ENCODE measurements at places on chromosomes 5 and 9. TPM values are rescaled to one million over a fixed set of nuclear protein-coding genes. Genes with fewer than 3 reads are reported as not detected.

DNA sequence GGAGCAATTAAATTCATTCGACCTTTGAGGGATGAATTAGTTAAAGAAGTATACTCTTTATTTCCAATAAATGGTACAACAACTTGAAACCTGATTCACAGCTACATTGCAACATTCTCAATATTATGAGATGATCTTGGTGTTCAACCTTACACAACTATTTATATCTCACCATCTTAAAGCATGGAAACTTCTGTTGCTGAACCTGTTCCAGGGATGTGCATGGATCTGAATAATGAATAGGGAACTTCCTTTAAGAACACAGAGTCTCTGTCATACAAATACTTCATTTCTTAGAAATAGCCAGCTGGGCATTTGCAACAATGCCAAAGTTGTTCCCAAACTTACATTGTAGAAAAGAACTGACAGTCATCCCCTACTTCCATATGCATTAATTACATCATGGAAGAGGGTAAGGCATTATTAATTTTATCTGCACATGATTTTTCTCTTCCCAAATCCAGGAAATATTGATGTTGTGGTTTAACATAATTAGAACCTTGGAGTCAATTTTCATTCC is 39.8 kb upstream of the CCDC112 start:
- H3K4me3 ChIP-seq, result no peak overlapping the region
- no peaks in the 10 kb centered on the region for H3K27me3 ChIP-seq
- H3K4me1 ChIP-seq, result no peaks in the 10 kb centered on the region
- no peaks in the 10 kb centered on the region for H3K36me3 ChIP-seq
- DNase-seq, result no peak
- no peak overlapping the region for H3K27ac ChIP-seq

- no peak overlapping the region for H3K4me3 ChIP-seq
- H3K27ac ChIP-seq, result no peak overlapping the region
- no peaks in the 10 kb centered on the region for H3K4me1 ChIP-seq
- H3K36me3 ChIP-seq, result no peaks in the 10 kb centered on the region
- H3K27me3 ChIP-seq, result no peaks in the 10 kb centered on the region
Observed at GRCh38 chr9:19967888-19968459, 179.1 kb upstream of the SLC24A2 start.

GRCh38 chr5:103461243-103461642 is 101.3 kb downstream of the NUDT12 start:
- H3K4me3 ChIP-seq, result no peak overlapping the region
- peaks cover 16% of the 10 kb centered on the region for H3K4me1 ChIP-seq
- 0 out of 2 replicates have a peak overlapping the region, but pooled peaks have one; percentile 27 for H3K27ac ChIP-seq
- DNase-seq, result peak; percentile 22
- no peaks in the 10 kb centered on the region for H3K36me3 ChIP-seq
- H3K27me3 ChIP-seq, result no peaks in the 10 kb centered on the region

DNA sequence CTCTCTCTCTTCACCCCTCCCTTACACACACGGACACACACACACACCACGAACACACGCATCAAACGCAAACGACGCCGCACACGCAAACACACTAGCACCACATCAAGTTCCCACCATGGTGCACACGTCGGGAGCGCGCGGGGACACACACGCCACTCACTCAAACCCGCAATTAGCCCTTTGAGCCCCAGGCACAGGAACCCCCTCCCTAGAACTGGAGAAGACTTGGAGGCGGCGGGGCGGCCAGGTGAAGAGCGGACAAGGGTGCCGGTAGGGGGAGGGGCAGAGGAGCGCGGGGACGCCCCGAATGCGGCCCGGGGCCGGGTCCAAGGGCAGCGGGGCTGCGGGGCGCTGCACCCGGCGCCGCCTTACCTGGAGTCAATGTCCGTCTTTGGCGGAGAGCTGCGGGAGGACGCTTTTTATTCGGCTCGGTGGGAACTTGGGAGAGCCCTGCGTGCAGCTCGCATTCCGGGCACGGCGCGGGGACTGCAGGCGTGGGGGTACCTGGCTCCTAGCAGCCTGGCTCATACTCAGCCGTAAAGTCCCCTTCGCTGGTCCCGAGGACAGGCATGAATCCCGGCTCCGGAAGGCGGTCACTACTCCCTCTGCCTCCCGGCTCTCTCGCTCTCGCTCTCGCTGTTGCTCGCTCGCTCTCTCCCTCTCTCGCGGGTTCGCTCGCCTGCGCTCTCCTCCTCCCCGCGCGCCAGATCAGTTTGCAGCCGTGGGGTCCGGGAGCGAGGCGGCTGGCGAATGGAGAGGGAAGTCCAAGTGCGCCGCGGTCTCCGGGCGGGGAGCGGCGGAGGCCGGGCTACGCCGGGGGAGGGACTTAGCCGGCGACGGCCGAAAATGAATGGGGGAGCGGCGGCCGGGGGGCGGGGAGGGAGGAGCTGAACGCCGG is at the start of gene BRINP1:
TSS of gene BRINP1 (minus strand) at position 755 of the 901 bp plus-strand sequence. CDS start 56,080 bp downstream, outside the sequence.
- no peaks in the 10 kb centered on the region for H3K36me3 ChIP-seq
- no peaks in the 10 kb centered on the region for H3K4me1 ChIP-seq
- H3K4me3 ChIP-seq, result no peak within 1 kb of the TSS
- H3K27ac ChIP-seq, result no peak within 1 kb of the TSS
- no peak for DNase-seq
- H3K27me3 ChIP-seq, result no peaks in the 10 kb centered on the region

DNA sequence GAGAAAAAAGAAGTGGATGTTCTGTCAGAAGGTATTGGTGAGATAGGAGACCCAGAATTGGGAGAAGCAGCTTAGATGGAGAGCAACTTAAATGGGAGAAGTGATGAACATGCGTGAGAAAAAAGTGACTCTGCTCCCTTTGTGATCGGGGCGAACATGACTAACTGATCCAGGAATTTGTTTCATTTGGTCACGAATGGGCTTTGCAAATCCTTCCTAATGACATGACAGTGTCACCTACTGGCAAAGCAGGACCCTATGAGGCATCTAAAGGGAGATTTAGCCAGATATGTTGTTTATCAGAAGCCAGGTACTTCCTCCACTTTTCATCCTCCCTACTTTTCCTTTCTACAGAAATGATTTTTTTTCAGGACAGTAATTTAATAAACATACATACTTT is 787.4 kb upstream of the RGMB start:
- no peak overlapping the region for H3K27ac ChIP-seq
- H3K27me3 ChIP-seq, result no peaks in the 10 kb centered on the region
- H3K4me3 ChIP-seq, result no peak overlapping the region

DNA sequence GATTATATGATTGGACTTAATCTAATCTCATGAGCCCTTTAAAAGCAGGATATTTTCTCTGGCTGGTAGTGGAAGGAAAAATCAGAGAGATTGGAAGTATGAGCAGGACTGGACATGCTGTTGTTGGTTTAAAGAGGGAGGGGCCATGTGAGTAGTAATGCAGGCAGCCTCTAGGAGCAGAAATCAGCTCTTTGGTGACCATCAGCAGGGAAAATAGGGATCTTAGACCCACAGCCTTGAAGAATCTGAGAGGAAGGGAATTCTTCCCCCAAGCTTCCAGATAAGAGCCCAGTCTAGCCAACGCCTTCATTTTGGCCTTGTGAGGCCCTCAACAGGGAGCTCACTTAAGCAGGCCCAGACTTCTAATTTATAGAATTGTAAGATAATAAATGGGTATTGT is 9.5 kb downstream of the SH3GL2 start:
- H3K27ac ChIP-seq, result no peak overlapping the region
- DNase-seq, result no peak
- no peak overlapping the region for H3K4me3 ChIP-seq
- no peaks in the 10 kb centered on the region for H3K4me1 ChIP-seq
- H3K27me3 ChIP-seq, result peaks cover 28% of the 10 kb centered on the region
- H3K36me3 ChIP-seq, result no peaks in the 10 kb centered on the region

DNA sequence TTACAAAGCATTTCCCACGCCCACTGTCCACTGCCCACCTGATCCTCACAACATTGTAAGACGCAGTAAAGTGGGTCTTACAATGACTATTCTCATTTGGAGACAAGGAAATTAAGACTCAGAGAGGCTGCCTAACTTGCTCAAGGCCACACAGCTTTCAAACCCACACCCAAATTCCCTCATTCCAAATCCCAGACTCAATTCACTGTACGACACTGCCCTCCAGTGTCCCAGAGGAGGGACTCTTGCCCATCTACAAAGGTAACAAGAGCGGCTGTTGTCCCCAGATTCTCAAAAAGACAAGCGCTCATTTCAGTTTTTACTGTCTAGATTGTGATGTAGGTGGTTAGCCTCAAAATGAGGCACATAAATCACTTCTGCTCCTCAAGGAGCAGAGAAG is 184.6 kb downstream of the ACTL7B start:
- H3K36me3 ChIP-seq, result no peaks in the 10 kb centered on the region
- H3K4me1 ChIP-seq, result peaks cover 10% of the 10 kb centered on the region
- no peak overlapping the region for H3K4me3 ChIP-seq
- no peak overlapping the region for H3K27ac ChIP-seq

DNA sequence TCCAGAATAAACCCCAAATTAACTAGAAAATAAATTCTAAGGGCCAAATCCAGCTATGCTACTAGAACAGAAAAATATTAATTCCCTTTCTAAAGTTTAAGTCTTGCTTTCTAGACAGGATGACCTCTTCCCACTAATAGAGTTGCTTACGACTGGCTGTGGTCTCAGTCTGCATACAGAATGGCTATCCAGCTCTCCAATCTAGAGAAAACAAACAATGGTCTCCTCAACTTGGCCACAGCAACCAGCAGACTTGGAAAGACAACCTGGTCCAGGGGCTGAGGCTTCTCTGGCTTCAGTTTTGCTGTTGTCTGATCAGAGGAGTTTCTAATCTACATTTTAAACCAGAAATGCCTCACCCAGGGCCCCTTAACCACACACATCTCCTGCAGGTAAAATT is 28.9 kb downstream of the RASEF start:
- H3K4me1 ChIP-seq, result peaks cover 14% of the 10 kb centered on the region
- H3K4me3 ChIP-seq, result no peak overlapping the region
- H3K27ac ChIP-seq, result no peak overlapping the region
- DNase-seq, result no peak

DNA sequence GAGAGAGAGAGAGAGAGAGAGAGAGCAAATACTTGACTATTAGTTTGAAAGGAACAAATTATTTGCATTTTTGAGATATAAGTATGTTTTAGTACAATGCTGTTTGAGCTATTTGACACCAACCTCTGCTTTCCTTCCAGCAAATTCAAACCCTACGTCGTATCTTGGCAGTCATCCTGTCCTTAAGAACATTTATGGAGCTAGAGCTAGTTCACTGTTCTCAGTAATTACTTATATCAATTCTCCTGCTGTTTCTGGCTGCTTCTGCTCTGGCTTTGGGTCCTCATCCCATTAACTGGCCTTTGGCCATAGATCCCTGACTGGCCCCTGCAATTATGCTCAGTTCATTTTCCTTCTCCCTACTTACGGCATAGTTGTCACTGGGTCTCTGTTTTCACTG is 19.9 kb upstream of the ERAP2 start:
- no peaks in the 10 kb centered on the region for H3K4me1 ChIP-seq
- H3K27ac ChIP-seq, result no peak overlapping the region
- H3K27me3 ChIP-seq, result no peaks in the 10 kb centered on the region
- no peak for DNase-seq
- H3K36me3 ChIP-seq, result no peaks in the 10 kb centered on the region

- H3K27me3 ChIP-seq, result no peaks in the 10 kb centered on the region
- H3K36me3 ChIP-seq, result peaks cover 47% of the 10 kb centered on the region
- no peak overlapping the region for H3K4me3 ChIP-seq
Observed at GRCh38 chr5:79982136-79982535, 8.9 kb downstream of the MTX3 start.

GRCh38 chr5:169910393-169910792 is 69.9 kb downstream of the INSYN2B start:
- H3K4me3 ChIP-seq, result no peak overlapping the region
- no peaks in the 10 kb centered on the region for H3K27me3 ChIP-seq
- no peaks in the 10 kb centered on the region for H3K36me3 ChIP-seq
- DNase-seq, result no peak
- no peaks in the 10 kb centered on the region for H3K4me1 ChIP-seq

FBP2 gene
- not detected for total RNA-seq

SLC9A3 gene
- total RNA-seq, result 5.6 TPM

CLINT1 gene
- 95.8 TPM for total RNA-seq
